M059J (cell line): ENCODE measurements at places on chromosomes 12 and 14. TPM values are rescaled to one million over a fixed set of nuclear protein-coding genes. Genes with fewer than 3 reads are reported as not detected.

Gene SLC6A12
- total RNA-seq = not detected in 2 replicates

Gene PRKAG1
- total RNA-seq = 56.0 and 59.3 TPM in 2 replicates

GRCh38 chr12:132143336-132144071, 615 bp downstream of the DDX51 start:
- no peak for DNase-seq

Gene LTB4R
- 0.98 and 1.9 TPM in 2 replicates for total RNA-seq

Gene TSPAN11
- total RNA-seq = 0.39 and 0.44 TPM in 2 replicates

- no peak for DNase-seq
Measured at GRCh38 chr12:96402061-96402460, 1.8 kb upstream of the CDK17 start.

Gene EFS
- 0.12 and 0.64 TPM in 2 replicates for total RNA-seq
